HEK293T (cell line): ENCODE measurements at places on chromosomes 1 and 21.

DNA sequence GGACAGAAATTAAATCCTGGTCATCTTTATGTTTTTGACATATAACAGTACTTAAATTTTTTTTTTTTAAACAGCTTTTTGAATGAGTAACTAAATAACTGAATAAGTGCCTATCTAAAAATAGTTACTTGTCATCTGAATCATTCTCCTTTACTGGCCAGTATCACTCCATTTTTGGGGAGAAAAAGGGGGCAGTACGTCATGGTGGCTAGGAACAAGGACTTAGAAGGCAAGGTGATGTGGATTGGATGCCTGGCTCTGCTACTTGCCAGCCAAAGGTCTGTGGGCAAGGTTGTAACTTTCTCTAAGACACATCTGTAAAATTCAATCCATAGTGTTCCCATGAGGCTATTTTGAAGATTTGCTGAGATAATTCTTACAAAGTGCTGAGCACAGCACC, 220.4 kb upstream of the DEPDC1 start:
- no peak for DNase-seq

- DNase-seq = no peak
Observed at GRCh38 chr1:213104604-213105003, 53.6 kb downstream of the RPS6KC1 start.

GRCh38 chr1:8398677-8399076, 80.8 kb downstream of the SLC45A1 start:
- DNase-seq = no peak

GRCh38 chr21:27734146-27734545, 767.3 kb upstream of the ADAMTS5 start:
- no peak for DNase-seq

DNA sequence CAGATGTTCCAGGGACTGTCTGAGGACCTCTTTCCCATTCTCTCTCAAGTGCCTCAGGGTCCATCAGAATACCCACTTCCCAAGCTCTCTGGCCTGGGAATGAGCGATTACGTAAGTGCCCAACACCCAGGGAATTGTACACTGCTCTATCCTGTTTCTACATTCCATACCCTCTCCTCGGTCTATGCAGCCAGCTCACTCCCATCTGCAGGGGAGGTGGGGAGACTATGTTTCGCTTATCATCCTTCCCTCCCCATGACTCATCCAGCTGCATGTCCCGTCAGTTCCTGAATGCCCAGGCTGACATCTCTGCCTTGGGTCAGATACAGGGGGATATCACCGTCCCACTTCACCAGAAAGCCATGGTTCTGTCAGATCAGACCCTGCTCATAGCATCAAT, 34.5 kb upstream of the CD1D start:
- no peak for DNase-seq

- DNase-seq = peak; percentile 85
Observed at GRCh38 chr1:35568975-35569395, 4.1 kb upstream of the TFAP2E start.
